ENCODE measurements at places on chromosomes 12 and 14.
A peak's percentile ranks its signal among the peaks of the same experiment; 100 is the strongest.

- no peak for DNase-seq
These were observed 184.6 kb upstream of the NAV3 start for GRCh38 chr12:77645966-77646598.

DNA sequence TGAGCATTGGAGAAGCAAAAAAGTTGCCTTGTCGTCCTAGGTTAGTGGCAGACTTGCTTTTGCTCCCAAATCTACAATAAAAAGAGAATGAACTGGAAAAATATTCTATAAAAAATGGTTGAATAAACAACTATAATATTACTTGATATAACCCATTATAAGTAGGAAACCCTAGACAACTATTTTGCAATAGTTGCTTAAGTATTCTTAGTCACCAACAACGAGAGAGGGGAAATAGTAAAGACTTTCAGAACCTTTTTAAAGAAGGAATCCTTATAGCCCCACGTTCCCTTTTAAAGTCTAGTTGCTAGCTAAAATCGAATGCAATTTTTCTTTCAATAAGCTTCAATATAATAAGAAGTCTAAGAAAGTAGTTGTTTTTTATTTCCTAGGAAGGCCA lies 17.5 kb downstream of the AQP6 start:
- no peak for DNase-seq

DNA sequence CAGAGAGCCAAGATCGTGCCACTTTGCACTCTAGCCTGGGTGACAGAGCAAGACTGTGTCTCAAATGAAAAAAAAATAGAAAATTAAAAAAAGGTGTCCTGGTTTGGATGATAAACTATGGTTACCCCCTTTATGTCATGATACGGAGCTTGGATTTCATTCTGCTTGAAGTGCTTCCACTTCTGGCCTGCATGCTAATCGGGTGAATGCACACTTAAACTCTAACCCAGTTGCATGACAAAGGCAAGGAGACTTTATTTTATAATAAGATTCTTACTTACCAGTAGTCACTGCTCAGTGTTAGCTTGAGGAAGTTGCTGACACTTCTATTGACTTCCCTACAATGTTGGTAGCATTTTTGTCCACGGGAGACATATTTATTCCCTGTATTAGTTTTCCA lies 24.3 kb downstream of the CFAP54 start:
- no peak for DNase-seq

DNA sequence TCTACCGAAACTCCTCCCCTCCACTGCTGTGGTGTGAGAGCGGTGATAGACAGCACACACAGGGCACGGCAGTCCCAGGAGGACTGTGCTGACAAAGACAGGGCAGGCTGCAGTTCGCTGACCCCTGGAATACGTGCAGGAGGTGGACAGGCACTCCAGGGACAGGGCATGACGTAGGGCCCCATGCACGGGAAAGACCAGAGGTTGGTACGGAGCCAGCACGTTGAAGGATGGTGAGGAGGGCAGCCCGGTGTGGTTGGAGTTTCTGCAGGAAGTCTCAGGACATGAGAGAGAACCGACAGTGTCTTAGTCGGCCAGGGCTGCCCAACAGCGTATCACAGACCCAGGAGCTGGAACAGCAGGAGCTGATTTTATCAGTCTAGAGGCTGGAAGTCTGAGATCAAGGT lies 254.2 kb upstream of the FKBP4 start:
- DNase-seq = no peak

DNA sequence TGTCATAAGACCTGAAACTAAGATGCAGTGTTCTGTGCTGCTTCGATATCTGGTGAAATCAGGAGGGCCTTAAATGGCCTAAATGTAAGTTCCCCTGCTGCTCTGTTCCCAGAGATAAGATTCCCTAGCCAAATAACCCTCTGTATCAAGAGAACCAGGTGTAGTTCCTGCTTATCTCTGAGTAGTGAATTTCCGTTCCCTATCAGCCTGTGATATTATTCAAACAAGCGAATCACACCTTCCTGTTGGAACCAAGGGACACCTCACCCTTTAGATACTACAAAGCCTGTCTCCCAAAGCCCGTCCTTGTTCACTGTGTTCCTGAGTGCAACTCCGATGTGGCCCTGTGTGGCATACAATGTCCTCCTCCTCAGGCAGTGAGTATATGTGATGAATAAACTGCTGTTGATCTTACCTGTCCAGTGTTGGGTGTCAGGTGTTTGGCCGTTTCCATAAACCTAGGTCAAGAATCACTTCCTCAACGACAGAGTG lies 52.2 kb upstream of the COCH start:
- DNase-seq = no peak

GRCh38 chr12:49332441-49332861 lies 4.5 kb downstream of the C1QL4 start:
- no peak for DNase-seq

- no peak for DNase-seq
These were observed 20.4 kb upstream of the HSP90B1 start for GRCh38 chr12:103909811-103910210.

DNA sequence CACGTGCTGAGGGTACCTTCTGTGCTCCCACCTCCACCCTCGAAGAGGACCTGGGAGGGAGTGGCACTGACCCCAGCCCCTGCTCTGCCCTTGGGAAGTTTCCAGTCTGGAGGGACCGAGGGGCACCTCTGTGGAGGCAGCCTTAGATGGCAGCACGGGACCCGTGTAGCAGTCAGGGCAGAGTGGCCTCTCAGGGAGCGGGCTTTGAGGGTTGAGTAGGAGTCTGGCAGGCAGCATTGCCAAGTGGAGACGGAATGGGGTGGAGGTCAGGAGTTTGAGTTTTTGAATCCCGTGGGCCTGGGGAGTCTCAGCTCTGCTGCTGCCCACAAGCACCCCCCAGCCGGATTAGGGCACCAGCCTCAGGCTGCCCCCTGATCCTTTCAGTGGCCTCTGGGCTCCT lies 21.6 kb downstream of the KIF26A start:
- DNase-seq = no peak

DNA sequence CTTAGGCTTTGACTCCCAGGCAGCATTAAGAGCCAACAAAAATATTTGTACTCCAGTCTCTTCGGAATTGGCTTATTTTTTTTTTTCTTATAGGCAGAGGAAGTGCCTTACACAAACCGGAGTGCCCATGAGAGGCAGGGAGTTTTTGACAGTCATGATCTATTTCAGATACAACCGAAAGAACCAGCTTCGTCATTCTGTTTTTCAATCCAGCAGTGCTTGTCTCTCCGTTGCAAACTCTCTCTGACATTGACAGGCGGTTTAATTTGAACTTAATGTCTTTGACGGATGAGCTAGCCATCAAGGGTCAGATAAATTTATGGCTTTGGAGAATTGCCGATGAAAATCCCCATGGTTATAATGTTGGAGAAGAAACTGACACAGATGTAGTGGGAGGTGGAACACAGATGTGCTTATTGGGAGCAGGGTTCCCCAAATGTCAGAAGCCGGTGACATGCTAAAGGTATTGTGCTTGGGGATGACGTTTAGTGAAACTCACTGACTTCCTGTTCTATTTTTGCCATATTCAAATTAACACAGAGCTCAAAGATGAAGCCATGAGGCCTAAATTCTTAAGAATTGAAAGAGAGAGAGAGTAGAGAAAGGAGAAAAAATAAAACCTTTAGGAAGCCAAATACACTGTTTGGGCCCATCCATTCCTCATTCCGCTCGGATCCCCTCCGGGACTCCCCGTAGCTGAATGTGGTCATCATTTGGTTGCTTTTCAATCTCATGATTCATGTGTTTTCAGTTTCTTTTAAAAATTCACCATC lies 59.7 kb downstream of the PLXNC1 start:
- peak; percentile 45 for DNase-seq

All from CD4-positive, alpha-beta memory T cell (primary cell).